Testis (tissue), 5 donors: ENCODE measurements at places on chromosomes 1 and 21.

- no peak for DNase-seq
These were observed 8.2 kb downstream of the BCL9 start for GRCh38 chr1:147549526-147549925.

GRCh38 chr1:71435951-71436350 lies 355.1 kb upstream of the ZRANB2 start:
- DNase-seq: no peak

DNA sequence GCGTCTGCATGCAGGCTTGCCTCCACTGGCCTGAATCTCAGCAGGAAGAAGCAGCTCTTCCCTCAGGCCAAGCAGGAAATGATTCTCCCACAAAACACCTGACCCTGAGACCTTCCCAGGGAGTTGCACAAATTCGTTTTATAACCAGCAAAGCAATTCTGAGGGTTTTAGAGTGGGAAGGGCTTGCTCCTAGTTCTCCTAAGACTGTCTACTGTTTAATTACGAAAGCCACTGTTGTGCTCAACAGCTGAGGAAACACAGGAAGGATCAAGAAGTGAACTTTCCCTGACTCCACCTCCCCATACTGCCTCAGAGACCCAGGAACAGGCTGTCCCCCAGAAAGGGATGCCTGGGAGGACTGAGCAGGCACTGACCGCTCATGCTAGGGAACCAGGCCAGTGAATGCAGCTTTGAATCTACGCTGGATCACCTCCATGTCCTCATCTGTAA lies 37.0 kb upstream of the PUM1 start:
- DNase-seq: no peak

- no peak for DNase-seq
These were observed 70.8 kb downstream of the SCCPDH start for GRCh38 chr1:246794828-246795671.
